ENCODE measurements at places on chromosomes 2 and 18.
A peak's percentile ranks its signal among the peaks of the same experiment; 100 is the strongest.

DNA sequence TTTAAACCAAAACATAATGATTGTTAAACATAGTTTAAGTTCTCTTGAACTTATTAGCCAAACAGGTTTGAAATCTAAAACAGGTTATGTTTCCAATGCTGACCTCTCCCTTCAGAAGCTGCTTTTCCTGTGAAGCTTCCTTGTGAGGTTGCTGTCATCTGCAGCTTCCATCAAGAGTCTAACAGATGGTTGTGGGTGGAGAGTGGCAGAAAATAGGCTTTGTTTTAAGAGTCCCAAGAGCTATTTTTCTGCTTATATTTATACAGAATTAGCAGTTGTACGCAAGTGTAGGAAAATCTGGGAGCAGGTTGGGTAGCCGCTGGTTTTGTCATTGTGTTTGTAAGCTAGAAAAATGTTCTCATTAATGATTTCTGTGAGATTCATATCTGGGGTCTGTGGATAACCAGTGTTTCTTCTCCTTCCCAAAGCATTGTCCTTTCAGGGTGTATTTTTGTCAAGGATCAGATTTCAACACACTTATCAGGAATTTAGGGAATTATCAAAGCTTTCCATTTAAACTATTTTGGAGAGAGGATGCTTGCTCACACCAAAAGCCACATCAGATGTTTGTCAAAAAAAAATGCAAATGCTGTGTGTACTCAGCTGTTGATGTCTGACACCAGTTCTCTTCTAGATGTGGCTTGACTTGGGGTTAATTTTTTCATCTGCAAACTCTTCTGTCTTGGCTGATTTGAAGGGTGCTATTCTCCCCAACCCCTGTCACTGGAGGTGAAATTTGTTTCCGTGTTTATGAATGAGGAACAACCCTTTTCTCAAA lies 78.1 kb upstream of the KIF5C start:
- DNase-seq, result no peak

GRCh38 chr2:47034973-47035609 lies 119.5 kb upstream of the MCFD2 start:
- peak; percentile 22 for DNase-seq

DNA sequence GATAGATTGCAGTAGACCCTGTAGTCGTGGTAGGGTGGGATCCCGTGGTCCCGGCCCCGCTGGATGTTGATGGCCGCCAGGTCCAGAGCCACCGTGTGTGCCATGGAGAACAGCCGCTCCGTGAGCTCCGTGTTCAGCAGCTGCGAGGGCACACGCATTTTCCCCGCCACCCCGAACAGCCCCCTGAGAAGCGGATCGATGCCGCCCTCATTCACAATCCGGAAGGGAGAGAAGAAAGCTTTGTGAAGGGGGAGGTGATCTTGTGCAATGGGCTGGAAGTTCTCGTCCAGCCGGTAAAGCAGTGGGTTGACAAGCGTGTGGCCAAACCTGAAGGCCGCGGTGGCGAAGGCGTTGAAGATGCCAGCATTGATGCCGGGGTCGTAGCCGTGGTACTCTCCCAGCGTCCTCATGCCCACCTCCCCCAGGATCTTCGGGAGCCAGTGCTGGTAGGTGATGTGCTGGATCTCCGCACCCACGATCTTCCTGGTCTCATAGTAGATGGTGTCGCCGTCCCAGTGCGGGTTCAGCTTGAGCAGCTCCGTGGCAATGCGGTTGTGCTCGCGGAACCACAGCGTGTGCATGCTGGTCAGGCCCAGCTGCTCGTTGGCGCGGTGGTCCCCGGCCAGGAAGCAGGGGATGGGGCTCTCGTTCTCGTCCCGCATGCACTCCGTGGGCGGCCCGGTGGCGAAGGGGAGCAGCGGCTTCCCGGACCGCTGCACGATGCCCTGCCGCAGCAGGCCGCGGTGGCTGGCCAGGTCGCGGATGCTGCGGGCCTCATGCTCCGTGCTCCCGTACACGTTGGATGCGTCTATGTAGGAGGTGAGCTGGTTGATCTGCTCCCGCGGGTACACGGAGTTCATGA lies 95.8 kb downstream of the PXDN start:
- DNase-seq, result no peak

DNA sequence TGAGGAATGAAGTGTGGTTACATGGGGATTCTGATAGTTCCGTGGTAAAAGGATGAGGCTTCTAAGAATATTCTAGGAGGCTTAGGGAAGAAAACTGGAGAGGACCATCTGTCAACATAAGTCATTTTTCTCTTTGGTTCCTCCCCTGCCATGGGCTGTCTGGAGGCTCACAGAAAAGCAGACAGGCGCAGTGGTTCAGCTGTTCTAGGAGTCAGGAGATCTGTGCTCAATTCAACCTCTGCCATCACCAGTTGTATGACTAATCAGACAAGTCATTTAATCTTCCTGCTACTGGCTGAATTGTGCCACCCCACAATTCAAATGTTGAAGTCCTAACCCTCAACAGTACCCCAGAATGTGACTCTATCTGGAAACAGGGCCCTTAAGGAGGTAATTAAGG lies 36.4 kb downstream of the ADAM17 start:
- DNase-seq, result no peak

DNA sequence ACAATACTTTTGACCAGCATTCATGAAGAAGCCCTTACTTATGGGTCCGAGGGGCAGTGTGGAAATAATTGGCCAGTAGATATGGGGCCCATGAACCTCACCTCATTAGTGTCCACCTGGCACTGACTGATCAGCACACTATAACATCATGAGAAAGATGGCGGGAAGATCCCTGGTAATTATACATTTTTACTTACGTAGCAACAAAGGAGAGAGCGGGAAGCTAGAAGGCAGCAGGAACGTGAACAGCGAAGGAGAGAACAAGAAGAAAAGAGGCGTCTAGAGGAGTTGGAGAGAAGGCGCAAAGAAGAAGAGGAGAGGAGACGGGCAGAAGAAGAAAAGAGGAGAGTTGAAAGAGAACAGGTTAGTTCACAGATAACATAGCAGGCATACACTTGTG lies 136.0 kb upstream of the IL1R2 start:
- DNase-seq, result no peak

DNA sequence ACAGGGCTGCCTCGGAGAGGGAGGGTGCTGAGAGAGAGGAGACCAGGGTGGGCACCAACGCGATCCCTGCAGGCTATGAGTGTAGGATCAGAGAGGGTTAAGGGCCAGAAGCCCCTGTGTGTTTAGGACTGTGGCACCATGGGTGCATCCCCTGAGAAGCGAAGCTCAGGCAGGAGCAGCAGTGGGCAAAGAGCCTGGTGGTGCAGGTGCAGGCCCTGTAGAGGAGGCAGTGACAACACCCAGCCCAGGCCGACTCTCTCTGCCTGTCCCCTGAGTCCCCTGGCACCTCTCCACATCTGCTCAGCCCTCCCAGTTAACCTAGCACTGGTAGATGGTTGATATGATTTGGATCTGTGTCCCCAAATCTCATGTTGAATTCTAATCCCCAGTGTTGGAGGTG lies 139.8 kb downstream of the RNF152 start:
- no peak for DNase-seq

- no peak for DNase-seq
Observed at GRCh38 chr2:159613091-159613490, 3.3 kb downstream of the BAZ2B start.

Data from substantia nigra (tissue), 51 donors.